ENCODE measurements at places on chromosomes 1 and 21.

GRCh38 chr1:201137579-201138310 lies 10.8 kb upstream of the ASCL5 start:
- DNase-seq: no peak

GRCh38 chr1:57464756-57465155 lies 40.9 kb upstream of the DAB1 start:
- no peak for DNase-seq

DNA sequence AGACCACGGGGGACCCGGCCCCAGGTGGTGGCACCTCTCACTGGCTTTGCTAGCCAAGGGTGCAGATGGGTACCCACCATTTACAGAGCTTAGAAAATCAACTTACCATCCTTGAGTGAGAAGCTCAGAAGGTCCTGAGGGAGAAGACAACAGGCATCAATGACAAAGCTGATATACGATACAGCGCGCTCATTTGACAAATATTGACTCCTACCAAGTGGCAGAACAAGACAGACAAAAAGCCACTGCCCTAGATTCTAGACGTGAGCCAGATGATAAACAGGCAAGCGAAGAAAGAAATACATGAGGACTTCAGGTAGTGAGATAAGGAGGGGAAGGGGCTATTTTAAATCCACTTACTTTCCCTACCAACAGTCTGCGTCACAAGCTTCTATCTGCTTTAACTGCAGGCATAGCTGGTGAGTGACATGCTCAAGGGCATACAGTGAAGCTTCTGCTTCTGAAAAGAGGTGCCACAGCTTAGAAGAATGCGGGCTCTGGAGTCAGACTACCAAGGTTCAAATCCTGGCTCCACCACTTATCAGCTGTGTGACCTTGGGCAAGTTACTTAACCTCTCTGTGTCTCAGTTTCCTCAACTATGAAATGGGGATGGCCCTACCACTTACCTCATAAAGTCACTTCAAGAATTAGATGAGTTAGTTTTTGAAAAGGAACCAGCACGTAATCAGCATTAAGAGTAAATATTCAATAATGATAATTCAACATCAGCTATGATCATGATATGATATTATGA lies 29.1 kb downstream of the TMCO4 start:
- DNase-seq: no peak

- no peak for DNase-seq
Measured at GRCh38 chr21:32949701-32950100, 76.0 kb upstream of the OLIG2 start.

DNA sequence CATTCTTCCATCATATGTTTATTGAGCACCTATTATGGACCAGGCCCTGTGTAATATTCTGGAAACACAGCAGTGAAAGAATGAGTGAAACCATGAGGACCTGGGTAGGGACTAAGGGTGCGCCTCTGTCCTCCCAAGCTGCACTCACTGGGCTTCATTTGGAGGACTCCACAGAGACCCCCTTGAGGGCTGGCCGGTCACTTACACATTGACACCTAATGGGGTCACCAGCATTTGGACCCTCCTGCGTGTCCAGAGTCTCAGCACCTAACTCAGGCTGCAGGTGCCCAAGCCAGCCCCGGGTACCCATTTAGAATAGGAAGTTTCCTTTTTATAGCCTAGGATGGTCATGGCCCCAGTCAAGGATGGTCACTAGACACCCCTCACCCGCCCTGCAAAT lies 2.8 kb upstream of the FNDC5 start:
- no peak for DNase-seq

DNA sequence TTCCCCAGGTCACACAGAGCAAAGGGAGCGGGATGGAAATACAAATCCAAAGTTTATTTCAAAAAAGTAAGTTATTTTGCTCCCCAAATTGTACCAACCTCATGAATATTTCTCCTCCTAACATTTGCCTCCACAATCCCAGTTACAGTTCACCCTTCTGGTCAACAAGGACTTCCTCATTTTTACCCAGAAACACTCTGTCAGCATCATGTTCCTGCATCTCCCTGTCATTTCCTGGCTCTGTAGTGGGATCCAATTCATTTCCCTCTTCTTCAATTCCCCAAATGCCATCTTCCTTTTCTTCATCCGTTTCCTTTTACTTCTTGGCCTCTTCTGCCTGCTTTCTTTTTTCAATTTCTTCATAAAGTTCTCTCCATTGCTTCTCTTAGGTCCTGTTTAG lies 32.0 kb upstream of the EPS15 start:
- DNase-seq: no peak

GRCh38 chr1:199242147-199242546 lies 603.3 kb downstream of the PTPRC start:
- DNase-seq: no peak

DNA sequence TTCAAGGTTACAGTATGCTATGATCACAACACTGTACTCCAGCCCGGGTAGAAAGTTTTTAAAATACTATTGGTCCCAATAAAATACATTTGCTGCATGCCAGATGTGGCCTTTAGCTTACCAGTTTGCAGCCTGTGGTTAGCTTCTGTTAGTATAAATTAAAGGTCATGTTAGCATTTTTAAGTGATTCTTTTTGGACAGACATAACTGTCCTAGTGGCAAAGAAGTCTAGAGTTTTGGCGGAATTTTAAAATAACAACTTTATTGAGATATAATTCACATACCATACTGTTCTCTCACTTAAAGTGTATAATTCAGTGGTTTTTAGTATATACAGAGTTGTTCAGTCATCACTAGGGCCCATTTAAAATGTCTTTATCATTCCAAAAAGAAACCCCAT lies 24.3 kb upstream of the TMEM39B start:
- no peak for DNase-seq

GRCh38 chr1:234169161-234169849 lies 204.0 kb upstream of the COA6 start:
- DNase-seq: no peak

GRCh38 chr1:220983877-220984635 lies 104.8 kb downstream of the HLX start:
- DNase-seq: no peak

DNA sequence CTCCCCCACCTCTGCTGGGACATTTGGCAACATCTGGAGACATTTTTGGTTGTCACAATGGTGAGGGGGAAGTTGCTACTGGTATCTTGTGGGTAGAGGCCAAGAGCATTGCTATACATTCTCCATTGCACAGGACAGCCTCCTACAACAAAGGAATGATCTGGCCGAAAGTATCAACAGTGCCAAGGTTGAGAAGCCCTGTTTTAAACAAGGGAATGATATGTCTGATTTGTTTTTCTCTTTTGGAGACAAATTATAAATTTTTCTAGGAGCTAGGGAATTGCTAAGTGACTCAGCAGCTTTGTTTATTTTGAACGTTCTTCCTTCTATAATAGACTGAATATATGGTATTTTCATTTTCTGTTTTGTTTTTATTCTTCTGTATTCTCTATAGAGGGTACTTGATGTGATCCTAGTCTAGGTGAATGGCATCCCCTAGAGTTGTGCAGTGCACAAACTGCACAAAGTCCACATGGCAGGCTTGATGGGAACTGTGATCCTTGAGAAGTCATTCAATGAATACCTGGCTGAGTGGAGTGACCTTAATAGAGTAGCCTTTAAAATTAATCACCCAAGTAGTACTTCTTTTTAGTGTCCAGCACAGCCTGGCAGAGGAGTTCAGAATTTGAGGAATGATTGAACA lies 288.6 kb upstream of the USP24 start:
- DNase-seq: no peak

GRCh38 chr1:54643736-54644135 lies 2.1 kb downstream of the MROH7 start:
- DNase-seq: no peak

- DNase-seq: no peak
Measured at GRCh38 chr21:40271164-40271563, 403.9 kb downstream of the PCP4 start.

DNA sequence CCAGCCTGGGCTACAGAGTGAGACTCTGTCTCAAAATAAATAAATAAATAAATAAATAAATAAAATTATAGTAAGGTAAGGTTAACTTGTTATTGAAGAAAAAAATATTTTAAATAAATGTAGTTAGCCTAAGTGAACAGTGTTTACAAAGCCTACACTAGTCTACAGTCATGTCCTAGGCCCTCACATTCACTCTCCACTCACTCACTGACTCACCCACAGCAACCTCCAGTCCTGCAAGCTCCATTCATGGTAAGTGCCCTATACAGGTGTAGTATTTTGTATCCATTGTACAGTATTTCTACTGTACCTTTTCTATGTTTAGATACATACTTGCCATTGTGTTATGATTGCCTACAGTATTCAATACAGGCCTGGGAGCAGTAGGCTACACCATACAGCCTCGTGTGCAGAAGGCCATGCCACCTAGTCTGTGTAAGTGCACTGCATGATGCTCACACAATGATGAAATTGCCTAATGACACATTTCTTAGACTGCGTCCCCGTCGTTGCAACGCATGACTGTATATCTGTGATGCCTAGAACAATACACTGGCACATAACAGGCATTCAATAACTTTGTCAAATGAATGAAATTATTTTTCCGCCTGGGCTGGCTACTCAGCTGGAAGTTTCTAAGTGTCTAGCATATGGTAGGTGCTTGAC lies 14.8 kb downstream of the KCNN3 start:
- no peak for DNase-seq

DNA sequence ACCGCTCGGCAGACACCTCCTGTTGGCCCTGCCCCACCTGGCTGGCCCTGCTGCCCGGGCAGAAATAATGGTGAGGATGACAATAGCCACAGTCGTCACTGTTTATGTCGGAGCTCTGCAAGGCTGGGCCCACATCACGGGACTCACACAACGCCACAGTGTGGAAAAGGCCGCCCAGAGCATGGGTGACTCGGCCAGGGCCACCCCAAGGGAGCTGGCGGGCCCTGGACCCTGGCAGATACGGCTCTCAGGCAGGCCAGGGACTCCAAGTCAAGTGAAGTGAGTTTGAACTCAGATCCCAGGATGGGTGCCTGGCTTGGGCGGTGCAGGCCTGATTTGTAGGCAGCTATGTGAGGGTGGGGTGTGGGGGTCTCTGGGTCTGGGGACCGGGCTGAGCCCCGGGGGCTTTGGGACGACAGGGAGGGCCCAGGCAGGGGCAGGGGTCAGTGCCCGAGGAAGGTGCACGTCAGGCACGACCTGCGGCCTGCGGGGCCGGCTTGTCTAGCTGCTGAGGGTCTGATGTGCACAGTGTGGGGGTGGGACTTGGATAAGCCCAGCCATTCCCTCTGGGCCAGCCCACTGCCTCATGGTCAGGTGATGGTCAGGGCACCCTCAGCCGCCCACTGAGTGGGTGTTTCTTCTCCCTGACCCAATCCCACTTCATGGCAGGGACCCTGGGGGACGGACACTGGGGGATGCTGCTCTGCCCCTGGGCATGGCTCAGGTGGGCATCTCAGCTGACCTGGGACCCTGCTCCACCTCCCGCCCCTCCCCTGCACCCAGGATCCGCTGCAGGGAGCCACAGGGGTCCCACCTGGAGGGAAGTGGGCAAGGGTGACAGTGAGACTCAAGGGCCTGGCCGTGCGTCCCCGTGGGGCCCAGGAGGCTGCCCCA lies 1.0 kb downstream of the RNF223 start:
- DNase-seq: no peak

DNA sequence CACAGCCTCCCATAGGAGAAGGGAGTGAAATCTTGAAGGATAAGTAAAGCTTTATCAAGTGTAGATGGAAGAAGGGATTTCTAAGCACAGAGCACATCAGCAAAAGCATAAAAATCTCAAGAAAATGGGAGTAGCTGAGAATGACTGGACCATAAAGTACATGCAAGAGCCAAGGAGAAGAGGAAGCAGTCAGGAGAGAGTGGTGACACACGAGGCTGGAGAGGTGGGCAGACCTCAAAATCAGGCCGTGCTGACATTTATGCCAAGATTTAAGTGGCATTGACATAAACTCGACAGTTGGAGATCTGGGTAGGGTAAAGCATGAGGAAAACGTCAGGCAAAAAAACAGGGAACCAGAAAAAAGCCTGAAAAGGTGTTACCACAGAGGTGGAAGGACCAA lies 62.3 kb downstream of the GFI1 start:
- no peak for DNase-seq

- no peak for DNase-seq
Measured at GRCh38 chr1:7006996-7007871, 222.0 kb downstream of the CAMTA1 start.

DNA sequence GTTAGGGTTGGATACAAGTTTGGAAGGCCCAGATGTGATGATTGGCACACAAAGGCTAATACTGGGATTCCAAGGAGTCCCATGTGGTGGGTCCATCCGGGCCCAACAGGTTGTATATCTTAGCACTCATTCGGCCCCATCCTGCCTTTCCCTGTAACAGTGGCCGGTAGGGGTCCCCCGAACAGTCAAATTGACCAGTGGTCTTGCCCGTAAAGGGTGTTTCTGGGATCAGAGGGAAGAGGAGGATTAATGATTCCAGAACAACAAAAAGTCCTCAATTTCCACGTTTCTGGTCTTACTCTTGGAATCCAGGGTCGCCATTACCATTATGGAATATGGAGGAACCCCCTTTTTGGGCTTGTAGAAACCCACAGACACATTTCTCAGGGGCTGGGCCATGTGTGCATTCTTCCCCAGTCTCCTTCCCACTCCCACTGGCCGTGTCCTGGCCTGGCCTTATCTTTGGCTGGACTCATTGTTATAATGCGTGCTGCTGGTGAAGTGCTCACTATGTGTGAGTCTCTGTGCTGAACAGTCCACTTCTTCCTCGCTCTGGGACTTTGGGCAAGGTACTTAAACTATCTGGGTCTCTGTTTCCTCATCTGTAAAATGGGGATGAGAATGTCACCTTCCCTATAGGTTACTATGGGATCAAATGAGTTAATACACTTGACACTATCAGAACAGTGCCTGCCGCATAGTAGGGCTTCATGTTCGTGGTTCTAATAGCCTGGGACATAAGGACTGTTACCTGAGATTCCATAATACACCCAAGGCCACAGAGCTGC lies 161.8 kb downstream of the DYRK1A start:
- no peak for DNase-seq

DNA sequence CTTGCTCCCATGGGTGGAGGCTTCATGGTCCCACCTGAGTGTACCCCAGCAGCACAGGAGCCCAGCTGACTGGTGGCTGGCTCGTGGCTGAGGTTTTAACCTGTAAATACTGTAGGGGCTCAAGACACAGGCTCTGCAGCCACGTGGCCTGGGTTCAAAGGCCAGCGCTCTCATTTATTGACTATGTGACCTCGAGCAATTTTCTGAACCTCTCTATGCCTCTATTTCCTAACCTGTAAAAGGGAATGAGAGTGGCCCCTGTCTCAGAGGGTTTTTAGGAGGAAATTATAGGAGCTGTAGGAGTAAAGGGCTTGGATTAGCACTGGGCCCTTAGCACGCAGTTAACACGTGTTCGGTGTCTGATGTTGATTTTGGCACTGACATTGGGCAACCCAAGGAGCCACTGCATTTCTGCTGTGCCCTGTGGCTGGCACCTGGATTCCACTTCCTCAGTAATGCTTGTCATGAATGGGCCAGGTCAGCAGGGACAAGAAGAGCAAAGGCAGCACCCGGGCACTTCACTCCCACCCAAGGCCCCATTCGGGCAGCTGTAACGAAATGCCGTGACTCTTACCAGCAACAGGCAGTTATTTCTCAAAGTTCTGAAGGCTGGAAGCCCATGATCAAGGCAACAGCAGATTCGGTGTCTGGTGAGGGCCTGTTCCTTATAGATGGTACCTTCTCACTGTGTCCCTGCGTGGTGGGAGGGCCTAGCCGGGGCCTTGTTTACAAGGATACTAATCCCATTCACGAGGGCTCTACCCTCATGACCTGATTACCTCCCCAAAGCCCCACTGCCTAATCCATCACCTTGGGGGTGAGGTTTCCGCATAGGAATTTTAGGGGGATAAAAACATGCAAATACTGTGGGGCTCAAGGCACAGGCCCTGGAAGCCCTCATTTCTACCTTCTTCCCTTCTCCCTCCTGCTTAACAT lies 25.2 kb downstream of the ARHGEF10L start:
- no peak for DNase-seq

- DNase-seq: no peak
Measured at GRCh38 chr1:219871427-219872057, 56.8 kb downstream of the SLC30A10 start.

Measured in NCI-H2227 treated with DMSO at 0.1 percent for 48 hours (cell line).